Mesothelial cell of epicardium (in vitro differentiated cells): ENCODE measurements at places on chromosomes 3 and 15. TPM values are rescaled to one million over a fixed set of nuclear protein-coding genes. Genes with fewer than 3 reads are reported as not detected.
A peak's percentile ranks its signal among the peaks of the same experiment; 100 is the strongest.

DNA sequence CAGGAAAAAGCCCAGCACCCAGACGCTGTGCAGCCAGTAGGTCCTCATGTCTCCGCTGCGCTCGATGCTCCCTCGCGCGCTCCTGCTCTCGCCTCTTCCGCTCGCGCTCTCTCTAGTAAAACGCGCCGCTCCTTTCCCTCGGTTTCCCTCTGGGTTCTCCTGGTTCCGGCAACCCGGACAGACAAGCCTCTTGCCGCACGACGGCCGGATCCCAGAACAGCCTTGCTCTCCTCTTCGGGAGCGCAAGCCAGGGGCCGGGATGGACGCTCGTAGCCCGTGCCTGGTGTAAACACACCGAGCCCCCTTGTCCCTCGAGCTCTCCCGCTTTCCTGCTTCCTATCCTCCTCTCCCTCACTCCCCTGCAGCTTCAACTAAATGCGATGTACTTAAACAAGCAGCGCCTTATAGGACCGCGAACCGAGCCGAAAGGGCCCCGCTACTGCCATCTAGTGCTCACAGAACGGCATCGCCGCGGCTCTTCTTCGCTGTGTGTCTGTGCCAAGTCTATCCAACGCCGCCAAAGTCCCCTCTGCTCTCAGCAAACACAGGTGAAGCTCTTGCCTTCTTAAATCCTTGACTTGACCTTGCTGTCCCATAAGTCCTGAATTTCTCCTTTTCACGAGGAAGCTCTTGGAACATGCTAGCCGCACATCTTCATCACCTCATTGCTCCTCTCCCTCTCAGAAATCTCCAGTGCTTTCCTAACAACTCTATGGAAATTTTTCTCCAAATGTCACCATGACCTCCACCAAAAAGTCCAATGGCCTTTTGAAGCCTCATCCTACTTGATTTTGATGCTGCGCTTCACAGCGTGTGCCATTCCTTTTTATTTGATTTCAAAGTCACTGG is 1037.2 kb downstream of the IGSF11 start:
- peaks cover 16% of the 10 kb centered on the region for H3K27me3 ChIP-seq
- H3K4me1 ChIP-seq = peaks cover 4% of the 10 kb centered on the region
- no peak overlapping the region for H3K4me3 ChIP-seq
- H3K36me3 ChIP-seq = no peaks in the 10 kb centered on the region
- DNase-seq = peak; percentile 60
- H3K27ac ChIP-seq = no peak overlapping the region

DNA sequence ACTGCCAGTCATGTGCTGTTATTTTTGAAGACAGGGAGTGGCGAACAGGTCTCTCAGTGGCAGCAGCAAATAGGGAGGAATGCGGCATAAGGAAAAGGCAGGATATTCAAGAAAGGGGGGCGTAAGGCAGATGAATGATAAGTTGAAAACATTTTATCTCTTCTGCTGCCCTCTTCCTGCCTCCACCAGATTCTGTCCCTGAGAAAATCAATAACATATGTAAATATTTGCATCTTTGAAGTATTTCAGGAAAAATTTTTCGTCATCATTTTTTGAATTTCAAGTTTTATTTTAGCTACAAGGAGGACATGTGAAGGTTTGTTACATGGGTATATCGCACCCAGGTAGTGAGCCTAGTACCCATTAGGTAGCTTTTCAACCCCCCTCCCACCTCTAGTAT is 616.7 kb downstream of the MCTP2 start:
- peaks cover 32% of the 10 kb centered on the region for H3K36me3 ChIP-seq
- no peak overlapping the region for H3K27ac ChIP-seq
- DNase-seq = no peak

DNA sequence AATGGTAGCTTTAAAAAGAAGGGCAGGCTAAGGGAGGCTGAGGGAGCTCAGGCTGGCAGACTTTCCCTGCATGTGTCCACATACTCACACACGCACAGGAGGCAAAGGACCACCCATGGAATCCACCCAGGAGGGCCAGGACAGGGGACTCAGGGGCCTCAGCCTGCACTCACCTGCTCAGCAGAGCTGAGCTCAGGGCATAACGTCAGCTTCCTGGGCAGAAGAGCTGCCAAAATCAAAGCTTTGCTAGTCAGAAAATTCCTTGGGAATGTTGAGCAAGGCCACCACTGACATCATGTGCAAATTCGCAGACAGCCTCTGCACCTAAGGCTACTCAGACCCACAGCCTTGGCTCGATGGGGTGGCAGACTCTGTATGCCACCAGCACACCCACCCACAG is 16.4 kb upstream of the ALAS1 start:
- H3K4me3 ChIP-seq = no peak overlapping the region
- peaks cover 9% of the 10 kb centered on the region for H3K4me1 ChIP-seq
- no peak overlapping the region for H3K27ac ChIP-seq
- no peaks in the 10 kb centered on the region for H3K27me3 ChIP-seq

DNA sequence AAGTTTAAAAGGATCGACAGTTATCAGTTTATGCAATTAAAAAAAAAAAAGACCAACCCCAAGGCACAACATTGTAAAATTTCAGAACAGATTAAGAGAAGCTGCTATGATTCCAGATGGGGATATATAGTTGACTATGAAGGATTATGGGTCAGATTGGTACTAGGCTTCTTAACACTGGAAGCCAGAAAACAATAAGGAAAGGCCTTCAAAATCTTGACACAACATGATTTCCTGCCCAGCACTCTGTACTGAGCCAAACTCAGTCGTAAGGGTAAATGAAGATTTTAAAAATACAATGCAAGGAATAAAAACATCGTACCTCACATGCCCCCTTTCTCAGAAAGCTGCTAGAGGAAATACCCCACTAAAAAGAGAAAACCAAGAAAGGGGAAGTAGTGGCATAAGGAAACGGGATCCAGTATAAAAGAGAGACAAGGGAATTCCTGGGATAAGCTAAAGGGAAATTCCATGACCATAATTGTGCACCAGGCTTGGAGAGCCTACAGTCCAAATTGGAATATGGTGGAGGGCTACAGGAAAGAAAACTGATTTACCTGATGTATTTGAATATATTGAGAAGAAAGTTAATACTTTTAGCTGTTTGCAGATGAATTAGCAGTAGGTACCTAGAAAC is 27.9 kb downstream of the PIAS1 start:
- H3K27ac ChIP-seq = peak overlapping the region; percentile 30
- H3K27me3 ChIP-seq = no peaks in the 10 kb centered on the region
- no peak overlapping the region for H3K4me3 ChIP-seq

- H3K4me1 ChIP-seq = peaks cover 40% of the 10 kb centered on the region
- H3K4me3 ChIP-seq = no peak overlapping the region
- no peaks in the 10 kb centered on the region for H3K36me3 ChIP-seq
- DNase-seq = no peak
- H3K27me3 ChIP-seq = no peaks in the 10 kb centered on the region
- no peak overlapping the region for H3K27ac ChIP-seq
Observed at GRCh38 chr3:127783642-127784160, 38.6 kb downstream of the MGLL start.

GRCh38 chr3:64530434-64531049 is 157.3 kb downstream of the ADAMTS9 start:
- peak; percentile 74 for DNase-seq
- H3K4me1 ChIP-seq = peaks cover 33% of the 10 kb centered on the region
- no peak overlapping the region for H3K27ac ChIP-seq
- peaks cover 1% of the 10 kb centered on the region for H3K36me3 ChIP-seq
- no peak overlapping the region for H3K4me3 ChIP-seq
- no peaks in the 10 kb centered on the region for H3K27me3 ChIP-seq

- H3K4me3 ChIP-seq = no peak overlapping the region
- H3K27me3 ChIP-seq = peaks cover 11% of the 10 kb centered on the region
- peaks cover 19% of the 10 kb centered on the region for H3K4me1 ChIP-seq
- H3K27ac ChIP-seq = no peak overlapping the region
- no peaks in the 10 kb centered on the region for H3K36me3 ChIP-seq
- DNase-seq = no peak
Observed at GRCh38 chr3:550471-550870, 353.9 kb downstream of the CHL1 start.

GRCh38 chr3:54065586-54065985 is 56.8 kb upstream of the CACNA2D3 start:
- peaks cover 7% of the 10 kb centered on the region for H3K4me1 ChIP-seq
- H3K27ac ChIP-seq = no peak overlapping the region
- peaks cover 2% of the 10 kb centered on the region for H3K27me3 ChIP-seq
- no peak overlapping the region for H3K4me3 ChIP-seq

DNA sequence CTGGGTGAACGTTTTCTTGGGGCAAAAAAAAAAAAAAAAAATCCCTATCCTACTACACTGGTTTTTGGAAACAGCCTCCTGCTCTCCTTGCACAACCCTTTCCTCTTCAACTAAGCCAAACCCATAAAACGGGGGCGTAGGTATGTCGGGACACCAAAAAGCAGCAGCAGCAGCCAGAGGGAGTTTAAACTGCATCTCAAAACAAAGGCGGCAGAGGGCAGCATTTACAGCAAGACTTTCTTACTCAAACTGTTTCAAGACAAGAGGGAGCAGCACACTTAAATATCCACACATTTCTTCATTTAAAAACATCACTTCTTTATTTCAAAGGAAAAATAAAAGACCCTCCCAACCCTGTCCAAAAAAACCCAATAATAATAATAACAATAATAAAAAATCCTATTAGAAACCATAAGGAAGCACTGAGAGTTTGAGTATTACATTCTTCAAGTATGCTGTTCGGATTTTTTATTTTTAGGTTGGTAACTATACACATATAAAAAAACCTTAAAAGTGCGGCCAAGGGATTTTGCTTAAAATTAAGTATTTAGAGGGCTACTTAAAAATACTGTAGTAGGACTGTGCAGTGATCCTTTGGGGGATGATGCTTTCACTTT is 43.9 kb upstream of the PLXND1 start:
- peak; percentile 63 for DNase-seq
- peaks cover 11% of the 10 kb centered on the region for H3K4me1 ChIP-seq
- peaks cover 3% of the 10 kb centered on the region for H3K36me3 ChIP-seq
- H3K4me3 ChIP-seq = no peak overlapping the region
- H3K27ac ChIP-seq = no peak overlapping the region

DNA sequence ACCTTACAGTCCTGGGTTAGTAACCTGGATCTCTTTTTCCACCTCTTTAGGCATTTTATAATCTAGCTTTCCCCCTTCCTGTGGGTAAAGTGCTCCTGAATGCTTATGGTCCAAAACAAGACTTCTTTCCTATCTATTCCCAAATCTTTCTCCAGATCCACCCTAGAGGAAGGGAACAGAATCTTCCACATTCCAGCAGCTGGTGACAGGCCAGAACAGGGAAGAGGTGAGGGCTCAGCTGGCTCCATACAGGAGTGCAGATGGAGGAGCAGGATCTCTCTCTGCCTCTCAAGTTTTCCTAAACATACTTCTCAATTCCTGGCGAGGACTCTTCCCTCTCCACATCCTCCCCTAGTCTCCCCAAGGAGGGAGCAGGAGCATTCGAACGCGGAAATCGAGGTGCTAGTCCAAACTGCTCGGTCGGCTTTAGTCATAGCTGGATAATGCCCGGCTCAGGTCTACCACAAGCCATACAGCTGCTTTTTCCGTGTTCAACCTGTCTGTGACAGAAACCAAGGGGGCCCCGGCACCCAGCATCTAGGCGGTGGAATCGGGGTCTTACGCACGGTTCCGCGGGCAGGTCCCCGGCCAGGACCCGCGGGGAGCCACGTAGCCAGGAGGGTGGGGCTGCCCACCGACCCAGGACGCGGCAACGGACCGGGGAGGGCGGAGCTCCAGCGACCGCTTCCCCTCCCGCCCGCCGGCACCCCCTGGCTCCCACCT is 4.0 kb downstream of the RASSF1 start:
- no peaks in the 10 kb centered on the region for H3K36me3 ChIP-seq
- no peak for DNase-seq
- H3K4me3 ChIP-seq = peak overlapping the region; percentile 85
- peak overlapping the region; percentile 93 for H3K27ac ChIP-seq

DNA sequence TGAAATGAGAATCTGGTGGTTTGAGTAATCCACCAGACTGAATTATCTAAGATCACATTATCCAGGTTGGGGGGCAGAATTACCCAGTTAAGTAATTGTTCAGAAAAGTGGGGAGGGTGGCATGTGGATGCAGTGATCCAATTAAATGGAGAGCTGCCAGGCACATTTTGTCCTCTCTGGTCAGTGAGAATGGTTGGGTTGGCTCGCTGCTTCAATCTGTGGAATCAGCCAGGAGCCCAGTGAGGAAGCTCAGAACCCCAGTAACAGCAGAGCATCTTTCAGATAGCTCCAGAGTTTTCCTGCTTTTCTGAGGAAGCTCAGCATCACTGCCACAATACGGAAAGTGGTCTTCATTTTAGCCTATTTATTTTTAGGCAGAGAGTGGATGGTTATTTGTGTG is 6.4 kb upstream of the EXOG start:
- H3K4me3 ChIP-seq = no peak overlapping the region
- H3K27me3 ChIP-seq = no peaks in the 10 kb centered on the region
- DNase-seq = no peak
- H3K27ac ChIP-seq = no peak overlapping the region
- H3K36me3 ChIP-seq = peaks cover 4% of the 10 kb centered on the region
- no peaks in the 10 kb centered on the region for H3K4me1 ChIP-seq

GRCh38 chr3:72571052-72571451 is 277.2 kb downstream of the SHQ1 start:
- H3K4me3 ChIP-seq = no peak overlapping the region
- no peaks in the 10 kb centered on the region for H3K4me1 ChIP-seq
- no peaks in the 10 kb centered on the region for H3K27me3 ChIP-seq
- no peak for DNase-seq
- no peak overlapping the region for H3K27ac ChIP-seq
- no peaks in the 10 kb centered on the region for H3K36me3 ChIP-seq

GRCh38 chr3:31075876-31076275 is 181.4 kb upstream of the GADL1 start:
- H3K27me3 ChIP-seq = no peaks in the 10 kb centered on the region
- no peak overlapping the region for H3K4me3 ChIP-seq
- no peak for DNase-seq
- H3K27ac ChIP-seq = no peak overlapping the region

GRCh38 chr3:113910966-113911365 is 36.8 kb upstream of the ZDHHC23 start:
- H3K4me3 ChIP-seq = no peak overlapping the region
- no peaks in the 10 kb centered on the region for H3K36me3 ChIP-seq
- no peaks in the 10 kb centered on the region for H3K4me1 ChIP-seq
- H3K27ac ChIP-seq = no peak overlapping the region
- H3K27me3 ChIP-seq = no peaks in the 10 kb centered on the region
- DNase-seq = no peak

DNA sequence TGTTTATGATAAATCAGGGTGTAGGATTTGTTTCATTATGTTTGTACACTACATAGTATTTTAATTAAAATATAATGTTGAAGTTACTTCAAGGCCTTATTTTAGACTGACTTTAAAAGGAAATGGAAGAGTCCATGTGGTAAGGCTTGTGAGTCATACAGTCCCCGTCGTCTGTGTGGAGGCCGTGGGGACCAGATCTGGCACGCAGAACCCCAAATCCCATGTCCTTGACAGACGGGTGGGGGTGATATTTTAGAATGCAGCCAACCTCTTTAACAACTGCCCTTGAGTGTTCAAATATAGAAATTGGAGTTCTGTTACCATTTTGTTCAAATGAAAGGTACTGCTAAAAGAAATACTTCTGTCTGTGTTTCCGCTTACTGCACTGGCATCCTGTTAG is 35.8 kb downstream of the ABHD17C start:
- DNase-seq = no peak
- H3K27ac ChIP-seq = peak overlapping the region; percentile 39
- no peak overlapping the region for H3K4me3 ChIP-seq
- no peaks in the 10 kb centered on the region for H3K27me3 ChIP-seq
- H3K36me3 ChIP-seq = peaks cover 10% of the 10 kb centered on the region
- H3K4me1 ChIP-seq = peaks cover 72% of the 10 kb centered on the region

The PROK2 gene
- not detected in 3 replicates for total RNA-seq

The TM4SF1 gene
- 39.2 to 52.2 TPM (median 43.5 TPM) in 3 replicates for total RNA-seq

The ITIH1 gene
- total RNA-seq = not detected in 3 replicates

The NUSAP1 gene
- 45.4 to 52.5 TPM (median 46.1 TPM) in 3 replicates for total RNA-seq

The OXNAD1 gene
- 10.6 to 13.2 TPM (median 12.3 TPM) in 3 replicates for total RNA-seq

The MCF2L2 gene
- 2.0 to 3.4 TPM (median 3.1 TPM) in 3 replicates for total RNA-seq

The GOLGA6L10 gene
- total RNA-seq = 11.0 to 11.6 TPM (median 11.1 TPM) in 3 replicates

The ZBBX gene
- total RNA-seq = 0.70 to 1.9 TPM (median 1.4 TPM) in 3 replicates
